ENCODE measurements at places on chromosomes 6 and 20.

GRCh38 chr20:44489931-44490330 lies 14.3 kb downstream of the TTPAL start:
- no peak for DNase-seq

DNA sequence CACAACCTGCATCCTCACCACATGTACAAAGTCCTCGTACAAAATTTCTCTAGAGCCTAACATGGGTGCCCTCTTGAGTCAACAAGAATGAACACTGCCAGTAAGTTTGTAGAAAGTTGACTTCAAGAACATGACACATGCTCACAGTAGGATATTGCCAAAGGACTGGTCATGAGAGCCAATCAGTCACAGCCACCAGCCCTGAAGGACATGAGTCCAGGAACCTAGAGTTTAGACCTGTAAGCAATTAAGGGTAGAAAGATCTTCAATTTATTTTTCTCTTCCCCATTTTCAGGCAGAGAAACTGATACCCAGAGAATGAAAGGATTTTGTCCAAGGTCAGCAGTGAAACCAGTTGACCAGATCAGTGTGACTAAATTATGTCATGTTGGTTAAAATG lies 96.1 kb downstream of the MAFB start:
- no peak for DNase-seq

GRCh38 chr20:16970776-16971175 lies 222.6 kb downstream of the OTOR start:
- DNase-seq = no peak

DNA sequence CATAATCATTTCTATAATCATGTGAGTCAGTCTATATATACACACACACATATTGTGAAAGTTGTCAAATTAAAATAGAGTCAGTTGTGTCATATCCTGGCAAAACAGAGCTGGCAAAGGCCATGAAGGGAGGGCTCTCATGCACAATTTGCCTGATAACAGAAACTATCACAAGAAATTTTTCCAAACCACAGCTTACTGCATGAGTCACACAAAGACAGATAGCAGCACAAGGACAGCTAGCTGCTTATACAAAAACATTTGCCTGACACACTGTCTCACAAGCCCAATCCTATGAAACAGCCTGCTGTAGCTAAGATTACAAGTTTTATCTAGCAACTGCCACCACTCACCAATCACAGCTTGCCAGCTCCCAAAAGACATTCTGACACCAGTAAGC lies 848.5 kb upstream of the MAN1A1 start:
- no peak for DNase-seq

GRCh38 chr6:79764747-79765146 lies 133.6 kb downstream of the SH3BGRL2 start:
- DNase-seq = no peak

- no peak for DNase-seq
Measured at GRCh38 chr6:100347901-100348550, 116.7 kb downstream of the SIM1 start.
